ENCODE measurements at places on chromosomes 3 and 15. TPM values are rescaled to one million over a fixed set of nuclear protein-coding genes. Genes with fewer than 3 reads are reported as not detected.

DNA sequence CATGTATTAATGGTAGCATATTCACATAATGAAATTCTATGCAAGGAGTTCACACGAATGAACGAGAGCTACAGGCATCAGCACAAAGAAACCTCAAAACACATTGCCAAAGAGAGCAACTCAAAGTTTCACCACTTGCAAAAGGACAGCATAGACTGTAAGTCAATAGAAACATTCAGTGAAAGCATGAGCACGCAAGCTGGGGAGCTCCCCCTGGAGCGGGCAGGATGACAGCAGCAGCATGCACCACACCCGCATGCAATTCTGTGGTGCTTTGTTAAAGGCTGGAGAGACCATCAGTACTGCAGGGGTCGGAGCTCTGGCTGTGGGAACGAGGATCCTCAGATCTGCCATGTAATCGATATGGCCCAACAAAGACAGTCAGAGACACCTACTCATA lies 18.7 kb downstream of the OCA2 start:
- DNase-seq, result no peak

LRRC31 gene
- not detected for total RNA-seq

DNA sequence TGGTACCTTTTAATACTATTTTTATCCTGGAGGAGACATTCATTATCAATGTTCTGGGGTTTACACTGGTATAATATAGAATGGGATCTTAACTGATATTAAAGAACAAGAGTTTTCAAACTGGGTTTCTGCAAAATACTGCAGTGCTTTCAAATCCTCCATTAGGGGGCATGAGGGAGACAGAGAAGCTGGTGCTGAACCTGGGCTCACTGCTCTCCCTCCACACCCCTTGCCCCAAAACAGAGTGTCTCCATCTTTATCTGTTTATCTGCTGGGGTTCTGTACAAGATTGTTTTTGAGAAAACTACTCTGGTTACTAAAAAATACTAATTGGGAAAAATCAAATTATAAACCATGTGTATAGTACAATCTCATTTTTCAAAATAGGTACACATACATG lies 41.7 kb downstream of the CADPS start:
- no peak for DNase-seq

GRCh38 chr15:83356501-83357399 lies 72.3 kb upstream of the BNC1 start:
- DNase-seq, result no peak

- no peak for DNase-seq
Measured at GRCh38 chr3:170579646-170580045, 6.2 kb downstream of the SLC7A14 start.

Measured in left ventricle myocardium inferior (tissue), 1 donor.